ENCODE measurements at places on chromosomes 4 and X.

DNA sequence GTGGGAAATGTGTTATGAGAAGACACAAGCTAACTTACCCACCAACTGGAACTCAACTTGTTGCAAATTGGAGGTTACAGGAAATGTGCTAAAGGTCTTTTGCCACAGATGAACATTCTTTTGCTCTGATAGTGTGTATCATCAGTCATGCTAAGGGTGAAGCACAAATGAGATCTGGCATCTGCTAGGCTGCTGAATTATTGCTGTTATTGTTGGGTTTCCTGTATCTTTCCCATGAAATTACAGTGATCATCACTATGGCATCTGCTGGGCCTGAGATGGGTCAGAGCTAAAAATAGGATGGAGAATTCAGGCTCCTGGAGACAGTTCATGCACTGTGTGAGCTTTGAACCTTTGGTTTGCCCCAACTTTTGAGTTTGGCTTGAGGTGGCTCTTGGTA is 124.5 kb downstream of the NPNT start:
- no peak for DNase-seq

DNA sequence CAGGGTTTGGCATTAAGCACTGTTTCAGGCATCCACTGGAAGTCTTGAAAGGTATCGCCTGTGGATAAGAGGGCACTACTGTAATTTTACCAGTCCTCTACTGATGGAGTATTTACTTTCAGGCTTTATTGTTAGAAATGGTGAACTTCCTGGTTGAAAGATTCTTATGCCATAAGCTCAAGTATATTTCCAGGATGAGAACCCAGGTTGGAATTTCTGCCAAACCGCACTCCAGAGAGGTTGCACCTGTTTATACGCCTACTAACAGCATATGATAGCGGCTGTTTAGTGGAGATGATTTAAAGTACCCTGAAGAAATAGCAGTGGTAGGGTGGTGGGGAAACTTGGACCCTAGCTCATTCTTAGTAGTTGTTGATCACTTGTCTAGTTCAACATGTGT is 9.9 kb downstream of the FNIP2 start:
- no peak for DNase-seq

DNA sequence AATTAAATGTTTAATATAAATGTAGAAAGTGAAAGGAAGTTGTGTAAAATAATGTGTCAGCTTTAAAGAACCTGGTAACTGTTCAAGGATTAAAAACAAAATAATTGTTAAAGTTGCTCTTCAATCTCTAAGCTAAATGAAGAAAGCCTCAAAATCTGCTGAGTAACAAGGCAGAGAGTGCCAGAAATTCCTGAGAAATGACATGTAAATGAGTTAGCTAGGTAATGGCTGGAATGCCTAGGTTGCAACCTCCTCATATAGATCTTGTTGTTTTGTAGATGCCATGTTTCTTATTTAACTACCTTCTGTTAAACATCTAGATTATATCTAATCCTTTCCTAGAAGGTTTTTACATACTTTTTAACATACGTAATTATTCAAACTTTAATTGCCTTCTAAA is 763.6 kb upstream of the AGA start:
- no peak for DNase-seq

DNA sequence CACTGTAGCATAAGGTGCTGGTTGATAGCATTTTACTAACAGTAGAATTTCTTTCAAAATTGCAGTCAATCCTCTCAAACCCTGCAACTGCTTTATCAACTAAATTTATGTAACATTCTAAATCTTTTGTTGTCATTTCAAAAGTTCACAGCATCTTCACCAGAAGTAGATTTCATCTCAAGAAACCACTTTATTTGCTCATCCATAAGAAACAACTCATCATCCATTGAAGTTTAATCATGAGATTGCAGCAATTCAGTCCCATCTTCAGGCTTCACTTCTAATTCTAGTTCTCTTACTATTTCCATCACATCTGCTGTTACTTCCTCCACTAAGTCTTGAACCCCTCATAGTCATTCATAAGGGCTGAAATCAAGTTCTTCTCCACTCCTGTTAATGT is 21.7 kb downstream of the LAMTOR3 start:
- no peak for DNase-seq

DNA sequence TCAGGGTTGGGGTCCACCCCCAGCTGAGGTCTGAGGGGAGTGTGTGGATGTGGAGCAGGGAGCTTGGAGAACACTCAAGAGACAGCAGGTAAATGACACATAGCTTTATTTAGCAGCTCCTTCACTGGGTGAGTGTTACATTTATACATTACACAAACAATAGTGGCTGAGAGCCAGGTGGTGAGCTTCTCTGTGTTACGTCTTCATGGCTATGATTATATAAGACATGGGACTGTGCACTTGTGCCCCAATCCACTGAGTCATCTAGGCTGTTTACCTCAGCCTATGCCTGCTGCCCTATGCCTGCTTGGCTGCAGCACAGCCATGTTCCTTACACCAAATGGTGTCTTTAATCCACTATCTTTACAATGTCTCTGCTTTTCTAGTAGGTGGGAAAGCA is 459.6 kb downstream of the AFF2 start:
- no peak for DNase-seq

DNA sequence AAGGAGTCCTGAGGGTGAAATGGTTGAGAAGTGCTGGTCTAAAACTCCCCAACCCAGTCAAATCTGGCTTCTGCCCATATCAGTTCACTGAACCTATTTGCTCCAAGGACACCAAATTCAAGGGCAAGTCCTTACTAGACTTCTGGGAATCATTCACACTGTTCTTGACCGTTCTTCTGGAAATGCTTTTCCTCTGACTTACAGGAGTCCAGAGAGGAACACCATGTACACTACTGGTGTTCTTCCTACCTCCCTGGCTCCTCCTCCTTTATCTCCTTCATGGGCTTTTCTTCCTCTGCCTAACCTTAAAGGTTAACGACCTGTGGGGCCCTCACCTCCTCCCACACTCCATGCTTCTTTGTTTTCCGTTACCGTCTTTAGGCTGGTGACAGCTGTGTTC is 281.3 kb downstream of the FRMPD4 start:
- no peak for DNase-seq

- no peak for DNase-seq
Observed at GRCh38 chr4:135385830-135386581, 1184.4 kb upstream of the PABPC4L start.

DNA sequence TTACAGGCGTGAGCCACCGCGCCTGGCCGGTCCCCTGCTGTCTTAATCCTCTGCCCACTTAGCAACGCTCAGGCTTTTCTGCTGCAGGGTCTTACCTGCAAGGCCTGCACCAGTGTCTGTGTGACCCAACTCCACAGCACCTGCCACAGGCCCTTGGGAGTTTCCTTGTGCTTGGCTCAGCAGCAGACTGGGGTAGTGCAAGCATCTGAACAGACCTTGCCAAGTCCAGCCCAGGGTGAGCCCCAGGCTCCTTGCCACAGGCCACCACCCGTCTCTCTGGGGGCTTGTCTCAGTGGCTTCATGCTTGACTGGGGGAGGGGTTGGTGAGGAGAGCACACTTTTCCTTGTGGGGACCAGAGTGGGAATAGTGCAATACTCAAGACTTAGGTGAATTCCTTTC is 87.0 kb downstream of the FAM193A start:
- no peak for DNase-seq

- DNase-seq = no peak
Observed at GRCh38 chr4:184318852-184319251, 101.2 kb upstream of the ENPP6 start.

DNA sequence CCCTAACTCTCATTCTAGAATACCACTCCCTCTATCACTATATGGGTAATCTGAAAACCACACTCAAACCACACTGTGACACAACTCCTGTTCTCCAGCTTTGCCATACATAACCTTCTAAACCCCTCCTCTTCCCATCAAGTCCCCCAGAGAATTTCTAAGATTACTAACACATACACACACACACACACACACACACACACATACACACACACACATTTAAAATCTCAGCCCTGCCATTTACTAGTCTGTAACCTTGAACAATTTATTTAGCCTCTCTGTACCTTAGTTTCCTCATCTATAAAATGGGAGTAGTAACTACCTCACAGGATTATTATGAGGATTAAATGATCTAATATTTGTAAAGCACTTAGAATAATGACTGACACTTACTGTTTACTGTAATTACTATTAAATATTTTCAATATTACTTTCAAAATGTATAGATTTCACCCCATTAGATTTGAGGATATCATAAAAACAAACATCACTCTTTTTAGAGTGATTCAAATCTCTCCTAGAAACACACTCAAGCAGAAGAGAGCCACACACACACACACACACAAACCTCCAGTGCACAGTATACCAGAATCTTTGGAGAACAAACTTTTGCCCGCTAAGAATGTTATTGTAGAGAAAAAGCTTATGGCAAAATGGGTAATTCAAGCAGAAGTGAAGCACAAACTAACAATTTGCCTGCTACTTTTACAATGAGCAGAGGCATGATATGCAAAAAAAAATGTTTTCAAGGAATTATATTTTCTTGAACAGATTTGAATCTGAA is 3.8 kb downstream of the ANKRD50 start:
- no peak for DNase-seq

- DNase-seq = no peak
Observed at GRCh38 chr4:174244441-174244840, 39.0 kb downstream of the FBXO8 start.

DNA sequence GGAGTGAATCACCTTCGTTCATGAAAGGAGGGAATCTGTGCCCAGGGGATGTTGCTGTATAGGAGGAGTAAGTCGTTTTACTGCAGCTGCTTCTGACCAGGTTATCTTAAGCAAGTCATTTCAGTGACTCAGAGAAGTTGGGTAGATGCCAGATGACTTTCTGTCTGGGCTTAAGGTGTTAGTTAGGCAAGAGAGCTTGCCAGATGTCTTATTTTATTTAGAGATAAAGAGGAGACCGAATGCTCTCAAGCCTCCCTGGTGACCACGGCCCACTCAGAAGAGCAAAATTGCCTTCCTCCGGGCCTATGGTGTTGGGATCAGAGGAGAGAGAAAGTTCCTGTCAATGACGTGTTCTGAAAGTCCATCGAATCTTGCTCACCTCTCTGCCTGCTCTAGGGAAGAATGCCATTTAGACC is 16.3 kb upstream of the ZNF827 start:
- no peak for DNase-seq

DNA sequence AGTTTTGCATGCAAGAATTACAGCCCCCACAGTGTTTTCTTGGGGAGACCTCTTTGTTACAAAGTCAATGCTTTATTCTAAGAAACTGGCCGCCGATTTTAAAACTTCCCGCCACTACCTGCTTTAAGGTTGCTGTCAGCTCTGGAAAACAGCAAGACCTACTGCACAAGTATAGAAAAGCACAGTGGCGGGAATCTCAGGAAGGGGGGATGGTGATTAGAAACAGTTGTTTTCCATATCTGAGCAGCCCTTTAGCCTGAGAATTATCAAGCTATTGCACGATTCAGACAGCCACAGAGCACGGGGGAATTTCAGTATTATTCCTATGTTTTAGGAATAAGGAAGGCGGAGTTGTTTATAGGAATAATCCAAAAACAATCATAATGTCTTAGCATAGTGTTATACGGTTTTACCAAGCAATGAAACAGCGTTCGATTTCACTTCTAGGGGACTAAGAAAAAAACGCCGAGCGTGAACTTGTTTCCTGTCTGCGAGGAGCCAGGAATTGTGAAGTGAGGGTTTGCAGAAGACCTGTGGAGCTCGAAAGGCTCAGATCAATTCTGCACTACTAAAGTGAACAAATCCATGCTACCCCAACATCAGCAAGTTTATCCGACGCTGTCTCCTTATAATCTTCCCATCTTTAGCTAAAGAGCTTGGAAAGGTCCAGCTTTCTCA is 81.3 kb downstream of the HMGN5 start:
- DNase-seq = no peak

DNA sequence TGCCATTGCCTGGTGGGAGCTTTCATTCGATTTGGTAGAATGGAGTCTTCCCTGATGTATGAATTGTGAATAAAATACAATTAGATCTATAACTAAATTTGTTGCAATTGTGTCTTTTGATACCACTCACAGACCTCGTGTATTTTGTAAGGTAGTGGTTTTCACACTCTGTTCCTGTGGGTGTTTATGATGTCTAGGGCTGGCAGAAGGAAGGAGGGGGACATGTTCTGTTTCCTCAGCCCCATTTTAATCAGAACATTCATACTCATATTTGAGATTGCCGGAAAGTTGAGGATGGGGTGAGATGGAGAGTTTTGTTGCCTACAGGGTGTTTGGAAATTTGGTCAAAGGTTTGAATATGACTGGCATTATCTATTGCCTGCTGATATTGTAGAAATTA is 42.9 kb downstream of the PTTG2 start:
- DNase-seq = no peak

GRCh38 chr4:156888762-156889161 is 82.8 kb downstream of the PDGFC start:
- no peak for DNase-seq
